ENCODE measurements at places on chromosomes 6 and 20.

GRCh38 chr20:46552460-46553420 lies 2.3 kb upstream of the OCSTAMP start:
- DNase-seq = no peak

GRCh38 chr20:2398449-2398848 lies 17.7 kb downstream of the TGM6 start:
- DNase-seq = no peak

DNA sequence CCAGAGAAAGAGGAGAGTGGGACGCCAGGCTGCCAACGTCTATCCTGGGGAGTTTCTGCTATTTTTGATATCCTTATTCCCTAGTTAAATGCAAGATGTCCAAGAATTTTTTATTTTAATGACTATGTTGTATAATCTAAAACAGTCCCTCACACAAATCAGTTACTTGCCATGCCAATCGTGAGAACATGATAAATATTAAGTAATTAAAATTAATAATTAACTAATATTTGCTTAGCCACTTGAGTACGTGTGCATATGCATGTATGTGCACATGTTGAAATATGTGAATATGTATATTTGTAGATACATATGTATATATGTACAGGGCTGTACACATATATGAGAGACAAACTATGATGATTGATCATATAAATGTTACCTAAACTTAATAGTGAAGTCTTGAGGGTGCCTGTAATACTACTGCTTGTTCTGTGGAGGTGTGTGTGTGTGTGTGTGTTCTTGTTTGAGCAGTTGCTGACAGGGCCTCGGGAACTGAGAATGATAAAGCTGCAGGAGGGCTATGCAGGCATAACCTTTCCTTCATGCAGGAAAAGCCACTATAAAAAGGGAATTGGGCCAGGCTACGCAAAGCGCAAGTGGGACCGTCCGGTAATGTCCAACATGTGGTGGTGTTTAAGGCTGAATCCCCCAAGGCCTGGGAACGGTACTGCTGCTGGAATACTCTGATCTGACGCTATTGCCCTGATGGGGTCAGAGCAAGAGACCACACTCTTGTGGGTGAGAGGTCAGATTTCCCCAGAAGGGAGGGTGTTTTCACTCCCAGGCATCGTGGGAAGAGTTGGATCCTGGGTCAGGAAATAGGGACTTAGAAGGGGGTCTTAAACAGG lies 148.3 kb upstream of the TBX18 start:
- no peak for DNase-seq

DNA sequence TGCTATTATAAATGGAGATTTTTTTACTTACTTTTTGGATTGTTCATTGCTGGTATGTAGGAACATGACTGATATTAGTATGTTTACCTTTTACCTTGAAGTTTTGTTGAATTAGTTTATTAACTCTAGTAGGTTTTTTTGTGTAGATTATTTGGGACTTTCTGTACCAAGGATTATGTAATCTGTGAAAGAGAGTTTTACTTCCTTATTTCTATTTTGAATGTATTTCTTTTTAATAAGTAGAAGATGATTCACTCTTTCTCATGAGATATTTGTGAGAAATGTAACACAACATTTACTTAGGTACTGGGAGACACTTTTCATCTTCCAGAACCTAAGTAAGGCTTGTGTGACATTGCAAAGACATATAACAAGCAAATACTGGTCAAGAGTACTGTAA lies 473.9 kb upstream of the HS3ST5 start:
- no peak for DNase-seq

GRCh38 chr20:32231847-32232246 lies 24.2 kb downstream of the POFUT1 start:
- DNase-seq = no peak

Data from activated T-helper 1 cell treated with anti-CD3 and anti-CD28 coated beads, Interleukin-2, amount 50 U/mL, for 16 hours (primary cell).